ENCODE measurements at places on chromosomes 7 and 10.

GRCh38 chr7:68143345-68143744, 1146.7 kb downstream of the TYW1 start:
- DNase-seq: no peak

GRCh38 chr10:75801121-75801520, 369.7 kb downstream of the LRMDA start:
- no peak for DNase-seq

DNA sequence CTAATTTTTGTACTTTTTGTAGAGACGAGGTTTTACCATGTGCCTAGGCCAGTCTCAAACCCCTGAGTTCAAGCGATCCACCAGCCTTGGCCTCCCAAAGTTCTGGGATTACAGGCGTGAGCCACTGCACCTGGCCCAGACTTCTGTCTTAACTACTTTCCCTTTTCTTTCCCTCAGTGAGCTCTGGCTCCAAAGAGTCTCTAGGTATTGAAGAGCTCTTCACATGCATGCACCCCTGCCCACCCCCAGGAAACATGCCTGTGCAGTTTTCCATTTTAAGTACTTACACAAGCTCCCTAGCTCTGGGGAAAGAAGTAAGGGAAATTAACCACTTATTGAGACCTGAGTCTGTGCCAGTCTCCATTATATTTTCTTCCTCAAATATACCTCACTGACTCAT, 2.0 kb downstream of the MYOZ1 start:
- no peak for DNase-seq

DNA sequence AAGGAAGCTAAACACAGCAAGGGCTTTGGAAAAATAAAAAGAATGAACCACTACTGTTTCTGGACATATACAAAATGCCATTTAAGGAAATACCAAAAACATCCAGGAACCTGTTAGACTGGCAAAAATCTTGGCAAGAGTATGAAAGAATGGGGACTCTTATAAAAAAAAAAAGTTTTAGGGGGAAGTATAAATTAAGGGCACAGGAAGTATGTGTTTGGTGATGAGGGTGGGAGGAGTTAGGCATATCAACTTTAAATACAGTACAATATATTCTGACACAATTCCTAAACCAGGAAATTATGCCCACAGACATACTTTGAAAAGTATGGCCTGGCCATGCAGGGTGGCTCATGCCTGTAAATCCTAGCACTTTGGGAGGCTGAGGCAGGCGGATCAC, 74.2 kb downstream of the WAPL start:
- no peak for DNase-seq

- no peak for DNase-seq
Observed at GRCh38 chr10:103621783-103622125, 128.2 kb downstream of the NEURL1 start.

- no peak for DNase-seq
Observed at GRCh38 chr7:155227004-155227787, 70.5 kb upstream of the INSIG1 start.

GRCh38 chr10:126122881-126123280, 226.5 kb downstream of the FANK1 start:
- peak; percentile 4 for DNase-seq

- DNase-seq: peak; percentile 81
Observed at GRCh38 chr10:115129752-115130151, 36.6 kb downstream of the ATRNL1 start.

- no peak for DNase-seq
Observed at GRCh38 chr7:89514970-89515369, 639.3 kb upstream of the STEAP1 start.

DNA sequence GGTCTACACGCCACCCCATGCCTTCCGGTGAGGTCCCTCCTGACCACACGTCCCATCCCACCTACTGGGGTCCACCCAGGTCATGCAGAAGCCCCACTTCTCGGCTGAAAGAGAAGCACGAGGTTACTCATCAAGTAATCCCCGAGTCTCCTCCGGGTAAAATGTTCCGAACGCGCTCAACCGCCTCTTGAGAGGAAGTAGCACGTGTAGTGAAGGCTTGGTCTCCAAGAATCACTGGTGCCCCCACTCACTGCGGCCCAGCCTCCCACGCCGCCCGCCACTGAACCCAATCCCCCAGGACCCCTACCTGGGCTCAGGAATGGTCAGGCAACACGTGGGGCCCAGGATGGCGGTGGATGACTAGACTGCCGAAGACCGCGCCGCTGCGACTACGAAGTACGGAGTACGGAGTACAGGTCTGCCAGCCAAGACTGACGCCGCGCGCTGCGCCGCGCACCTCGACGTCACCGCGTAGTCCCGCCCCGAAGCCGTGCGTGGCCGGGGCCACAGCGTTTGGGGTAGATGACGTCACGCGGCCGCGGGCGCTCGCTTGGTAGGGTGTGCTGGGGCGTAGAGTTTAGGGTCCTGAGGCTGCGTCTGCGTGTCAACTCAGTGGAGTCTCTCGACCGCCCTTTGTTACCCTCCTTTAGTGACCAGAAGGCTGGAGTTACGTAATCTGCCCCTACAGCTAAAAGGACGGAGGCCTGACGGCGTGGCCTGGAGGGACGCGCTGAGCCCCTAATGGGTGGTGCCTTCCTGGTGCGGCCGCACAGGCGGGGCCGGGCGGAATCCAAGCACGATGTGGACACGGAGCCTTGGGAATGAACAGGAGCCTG, 7.6 kb upstream of the MYO1G start:
- peak; percentile 97 for DNase-seq

- peak; percentile 42 for DNase-seq
Observed at GRCh38 chr7:12549106-12549505, 21.4 kb upstream of the SCIN start.

DNA sequence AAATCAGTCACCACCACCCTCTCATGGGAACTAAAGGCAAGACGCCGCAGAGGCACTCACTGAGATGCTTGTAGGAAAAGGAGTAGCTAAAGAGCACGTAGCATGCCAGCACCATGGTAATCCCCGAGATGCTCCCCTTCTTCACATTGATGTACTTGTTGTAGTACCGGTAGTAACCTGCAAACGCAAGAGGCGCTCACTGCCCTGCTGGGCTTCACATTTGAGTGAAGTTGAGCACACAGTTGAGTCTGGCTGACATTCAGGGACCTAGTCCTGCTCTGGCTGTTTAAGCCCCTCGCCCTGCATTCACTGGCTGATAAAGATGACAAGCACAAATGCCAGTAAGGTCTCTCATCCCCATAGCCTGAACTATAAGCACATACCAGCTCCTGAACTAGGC, 6.9 kb downstream of the ATP5MF start:
- DNase-seq: peak; percentile 15

DNA sequence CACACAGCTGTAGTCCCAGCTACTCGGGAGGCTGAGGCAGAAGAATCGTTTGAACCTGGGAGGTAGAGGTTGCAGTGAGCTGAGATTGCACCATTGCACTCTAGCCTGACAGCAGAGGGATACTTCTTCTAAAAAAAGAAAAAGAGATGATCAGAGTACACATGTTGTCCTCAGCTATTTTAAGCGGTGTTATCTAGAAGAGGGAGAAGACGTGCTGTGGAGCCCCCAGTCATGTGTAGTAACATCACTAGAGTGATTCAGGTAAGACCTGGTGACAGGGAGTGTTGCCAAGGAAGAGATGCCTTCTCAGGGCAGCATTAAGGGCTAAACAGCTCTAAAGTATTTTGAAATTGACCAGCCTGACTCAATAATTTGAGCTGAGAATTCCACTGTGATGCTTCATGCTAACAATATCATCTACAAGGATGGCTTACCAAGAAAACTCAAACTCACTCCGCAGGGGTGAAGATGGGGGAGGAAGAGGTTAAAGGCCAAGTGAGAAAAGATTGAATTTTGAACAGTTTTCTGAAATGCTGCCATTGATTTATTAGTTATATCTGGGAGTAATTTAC, 97.4 kb downstream of the KLF6 start:
- peak; percentile 22 for DNase-seq

DNA sequence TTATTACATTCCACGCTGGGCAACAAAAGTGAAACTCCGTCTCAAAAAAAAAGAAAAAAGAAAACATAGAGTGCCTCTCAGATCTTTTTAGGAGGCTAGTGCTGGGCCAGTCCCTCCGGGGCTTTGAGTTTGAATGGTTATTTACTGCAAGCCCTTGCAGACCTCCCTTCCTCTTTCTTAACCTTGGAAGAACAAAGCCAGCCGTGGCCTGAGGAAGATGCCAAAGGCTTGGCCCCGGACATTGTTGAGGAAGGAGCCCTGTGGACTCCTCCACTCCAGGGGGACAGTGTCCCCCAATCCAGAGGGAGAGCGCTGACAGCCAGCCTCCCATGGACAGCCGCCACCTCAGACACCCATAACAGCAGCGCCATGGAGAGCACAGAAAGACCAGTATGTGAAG, 5.0 kb downstream of the TSPAN33 start:
- no peak for DNase-seq

GRCh38 chr7:149300620-149301285, 38.8 kb downstream of the ZNF783 start:
- DNase-seq: no peak

DNA sequence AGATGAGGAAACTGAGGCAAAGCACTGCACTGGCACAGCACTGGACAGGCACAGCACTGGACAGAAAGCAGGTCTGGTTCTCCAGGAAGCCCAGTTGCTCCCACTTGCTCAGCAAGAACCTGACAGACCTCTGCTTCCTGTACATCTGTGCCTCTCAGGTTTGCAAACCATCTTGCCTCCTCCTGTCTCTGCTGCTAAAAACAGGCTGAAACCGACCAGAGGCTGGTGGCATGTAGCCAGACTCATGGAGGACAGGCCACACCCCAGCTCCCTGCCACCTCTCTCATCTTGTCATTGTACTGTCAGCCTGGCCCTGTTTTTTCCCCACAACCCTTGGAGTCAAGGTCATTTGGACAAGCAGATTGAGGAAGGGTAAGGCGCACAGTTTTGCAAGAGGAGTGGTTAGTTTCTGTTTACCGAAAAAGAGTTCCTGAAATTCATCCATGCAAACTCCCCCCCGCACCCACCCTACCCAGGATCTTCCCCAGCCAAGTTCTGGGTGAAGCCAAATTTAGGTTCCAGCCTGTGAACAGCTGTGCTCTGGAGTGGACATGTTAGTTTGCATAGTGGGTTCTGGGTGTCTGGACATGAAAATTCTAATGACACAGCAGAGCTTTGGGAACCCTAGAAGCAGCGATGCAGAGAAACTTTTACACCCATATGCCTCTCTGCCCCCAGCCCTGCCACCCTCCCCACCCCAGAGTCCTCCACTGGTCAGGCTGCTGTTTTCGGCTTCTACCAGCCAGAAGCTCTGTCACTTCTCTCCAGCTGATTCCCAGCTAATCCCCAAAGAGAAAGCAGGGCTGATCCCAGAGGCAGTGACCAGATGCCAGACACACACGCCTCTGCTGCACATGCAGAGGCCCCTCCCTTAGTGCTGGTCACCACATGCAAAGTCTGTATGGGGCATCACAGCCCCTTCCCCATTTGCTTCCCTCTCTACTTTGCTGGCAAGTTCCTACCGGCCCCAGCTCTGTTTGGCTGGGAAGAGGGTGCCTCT, 8.5 kb upstream of the C10orf105 start:
- DNase-seq: peak; percentile 44

DNA sequence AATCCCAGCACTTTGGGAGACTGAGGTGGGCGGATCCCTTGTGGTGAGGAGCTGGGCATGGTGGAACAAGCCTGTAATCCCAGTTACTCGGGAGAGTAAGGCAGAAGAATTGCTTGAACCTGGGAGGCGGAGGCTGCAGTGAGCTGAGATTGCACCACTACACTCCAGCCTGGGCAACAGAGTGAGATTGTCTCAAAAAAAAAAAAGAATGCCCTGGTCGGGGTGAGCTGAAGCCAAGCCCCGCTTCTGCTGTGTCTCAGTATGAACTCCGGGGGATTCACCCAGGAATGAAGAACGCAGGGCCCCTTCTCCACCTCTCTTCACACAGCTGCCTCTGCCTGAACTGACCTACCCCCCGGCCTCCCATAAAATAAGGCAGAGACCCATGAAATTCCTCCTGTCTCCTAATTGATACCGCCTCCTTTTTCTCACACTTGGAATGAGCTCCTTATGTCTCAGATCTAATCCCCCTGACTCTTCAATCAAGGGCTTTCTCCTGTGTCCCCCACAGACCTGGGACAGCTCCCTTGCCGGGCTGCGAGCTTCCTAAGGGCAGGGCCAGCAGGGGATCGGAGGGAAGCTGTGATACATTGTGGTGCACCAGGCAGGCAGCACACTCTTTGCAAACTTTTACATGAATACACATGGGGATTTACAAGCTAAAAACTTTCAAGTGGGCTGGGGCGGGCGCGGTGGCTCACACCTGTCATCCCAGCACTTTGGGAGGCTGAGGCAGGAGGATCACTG, 911 bp upstream of the ZP3 start:
- DNase-seq: no peak

GRCh38 chr7:39299695-39300094, 266.5 kb upstream of the YAE1 start:
- no peak for DNase-seq

DNA sequence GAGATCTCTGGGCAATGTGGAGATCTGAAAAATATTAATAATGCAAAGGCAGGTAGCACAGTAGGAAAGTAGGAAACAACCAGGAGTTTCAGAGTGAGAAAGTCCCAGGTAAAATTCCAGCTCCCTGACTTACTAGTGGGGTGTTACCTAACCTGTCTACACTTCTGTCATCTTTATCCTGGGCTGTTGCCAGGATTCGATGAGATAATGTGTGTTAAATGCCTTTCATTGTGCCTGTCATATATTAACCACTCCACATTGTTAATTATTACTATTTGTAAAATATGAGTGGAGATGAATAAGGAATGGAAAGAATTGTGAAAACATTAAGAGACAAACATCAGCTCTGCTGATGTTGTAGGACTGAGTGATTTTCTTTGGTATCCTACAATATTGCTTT, 50.0 kb upstream of the FRMD4A start:
- DNase-seq: no peak

DNA sequence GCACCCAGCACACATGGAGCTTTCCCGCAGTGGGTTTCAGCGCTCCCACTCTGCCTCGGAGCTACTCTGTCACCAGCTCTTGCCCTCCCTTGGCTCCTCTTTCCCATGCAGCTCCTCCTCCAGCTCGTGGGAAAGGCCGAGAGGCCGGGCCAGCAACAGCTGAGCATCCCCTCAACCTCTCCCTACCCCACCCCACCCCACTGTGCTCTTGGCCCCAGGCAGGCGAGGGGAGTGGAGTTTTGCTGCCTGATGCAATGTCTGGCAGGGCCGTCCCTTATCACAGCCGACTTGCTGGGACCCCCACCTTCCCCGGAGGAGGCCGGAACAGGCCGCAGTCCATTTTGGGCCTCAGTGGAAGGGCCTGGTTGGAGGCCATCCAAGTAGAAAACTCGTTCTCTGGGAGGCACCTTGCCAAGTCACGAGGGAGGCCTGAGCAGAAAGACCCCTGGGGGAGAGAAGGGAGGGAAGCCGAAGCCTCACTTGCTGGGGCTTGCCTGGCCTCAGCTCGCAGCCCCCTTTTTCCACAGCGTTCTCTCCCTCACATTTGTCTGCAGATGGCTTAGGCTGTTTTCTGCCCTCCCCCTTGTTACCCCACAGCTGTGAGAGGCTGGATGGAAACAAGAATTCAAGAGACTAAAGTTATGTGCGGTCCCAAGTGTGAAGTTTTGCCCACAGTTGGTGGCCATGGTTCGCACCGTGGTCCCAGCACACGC, 35.3 kb downstream of the CHST3 start:
- DNase-seq: peak; percentile 84

GRCh38 chr10:77898323-77899079, 28.1 kb downstream of the DLG5 start:
- DNase-seq: no peak

GRCh38 chr7:46586406-46586805, 665.3 kb upstream of the IGFBP3 start:
- DNase-seq: peak; percentile 18

GRCh38 chr7:3482147-3482921, 181.3 kb downstream of the SDK1 start:
- peak; percentile 3 for DNase-seq
